ENCODE measurements at places on chromosomes 4 and X.

DNA sequence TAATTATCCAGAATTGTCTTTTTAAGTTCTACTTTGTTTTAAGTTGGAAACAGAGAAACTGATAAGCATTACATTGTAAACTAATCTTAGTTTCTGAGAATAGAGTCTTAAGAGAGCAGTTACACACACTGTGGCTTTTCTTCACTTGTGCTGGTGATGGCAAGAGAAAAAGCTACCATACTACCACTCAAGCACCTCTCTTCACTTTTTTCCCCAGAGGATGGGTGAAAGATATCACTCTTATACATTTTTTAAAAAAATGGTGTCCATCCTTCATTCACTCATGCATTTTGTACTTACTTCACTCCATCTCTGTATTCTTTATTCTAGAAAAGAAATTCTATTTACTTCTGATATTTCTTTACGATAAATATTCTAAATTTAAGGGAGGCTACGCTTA is 42.5 kb upstream of the GRID2 start:
- DNase-seq, result no peak

GRCh38 chrX:114675365-114675764 is 91.5 kb downstream of the HTR2C start:
- no peak for DNase-seq

GRCh38 chrX:120840827-120841226 is 34.8 kb downstream of the CT47B1 start:
- DNase-seq, result no peak

- no peak for DNase-seq
Measured at GRCh38 chr4:121308328-121308663, 72.5 kb downstream of the QRFPR start.

GRCh38 chrX:71912156-71912555 is 1.5 kb downstream of the NHSL2 start:
- no peak for DNase-seq

GRCh38 chr4:1472911-1473518 is 66.8 kb upstream of the NKX1-1 start:
- DNase-seq, result no peak
